ENCODE measurements at places on chromosomes 5 and 9. TPM values are rescaled to one million over a fixed set of nuclear protein-coding genes. Genes with fewer than 3 reads are reported as not detected.

DNA sequence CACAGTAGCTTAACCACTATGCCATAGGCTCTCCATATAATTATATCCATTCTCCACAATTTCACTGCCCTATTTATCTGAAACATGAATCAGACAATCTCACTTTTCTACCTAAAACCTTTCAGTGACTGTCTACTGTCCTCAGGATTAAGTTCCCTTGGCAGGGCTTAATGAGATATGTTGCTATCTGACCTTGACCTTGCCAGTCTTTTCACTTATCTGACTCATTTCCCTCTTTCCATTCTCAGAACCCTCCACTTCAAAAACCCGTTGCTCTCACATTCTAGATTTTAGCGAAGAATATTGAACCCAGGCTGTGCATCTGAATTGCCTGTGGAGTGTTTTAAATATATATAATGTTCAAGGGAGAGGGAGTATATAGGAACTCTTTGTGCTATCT lies 452.1 kb upstream of the MPDZ start:
- no peak for DNase-seq

Gene EPB41L4B
- 0.71 TPM for polyA plus RNA-seq

- DNase-seq = no peak
These were observed 196.7 kb upstream of the HAPLN1 start for GRCh38 chr5:83917261-83917908.

GRCh38 chr9:87887661-87888480 lies 5.2 kb downstream of the SPATA31E1 start:
- no peak for DNase-seq

GRCh38 chr9:32705059-32705458 lies 69.6 kb upstream of the TAF1L start:
- DNase-seq = no peak

DNA sequence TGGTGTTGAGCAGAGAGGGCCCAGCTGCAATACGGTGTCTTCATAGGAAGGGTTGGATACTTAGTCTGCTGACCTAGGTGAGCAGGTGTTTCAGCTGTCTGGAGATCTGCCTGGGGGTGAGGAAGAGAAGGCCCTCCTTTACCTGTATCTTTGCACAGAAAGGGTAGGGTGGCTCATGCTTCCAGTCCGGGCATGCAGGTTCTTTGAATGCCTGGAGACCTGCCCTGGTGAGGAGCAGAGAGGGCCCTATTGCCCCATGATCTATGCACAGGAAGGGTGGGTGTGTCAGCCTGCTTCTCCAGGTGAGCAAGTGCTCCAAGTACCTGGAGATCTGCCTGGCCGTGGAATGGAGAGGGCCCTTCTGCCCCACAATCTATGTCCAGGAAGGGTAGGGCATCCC lies 63.0 kb downstream of the FER start:
- no peak for DNase-seq

DNA sequence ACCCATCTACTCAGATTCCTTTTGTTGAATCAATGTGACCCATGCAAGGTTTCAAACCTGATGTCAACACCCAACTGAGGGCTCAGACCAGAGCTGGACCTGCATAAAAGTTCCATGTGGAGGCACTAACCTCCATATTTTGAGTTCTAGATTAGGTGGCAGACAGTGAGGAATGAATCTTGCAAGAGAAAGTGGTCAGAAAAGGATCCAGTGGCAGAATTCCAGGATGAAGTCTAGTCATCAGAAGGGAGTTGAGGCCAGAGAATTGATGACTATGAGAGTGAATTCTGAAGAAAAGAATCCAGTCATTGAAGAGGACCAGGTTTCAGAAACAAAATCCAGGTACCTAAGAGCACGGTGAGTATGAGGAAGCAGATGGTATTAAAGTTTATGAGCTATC lies 205.1 kb upstream of the RGMB start:
- DNase-seq = no peak

- no peak for DNase-seq
These were observed 1.1 kb upstream of the PTPN3 start for GRCh38 chr9:109499093-109499630.

Gene SLC25A48
- polyA plus RNA-seq = 8.7 TPM

DNA sequence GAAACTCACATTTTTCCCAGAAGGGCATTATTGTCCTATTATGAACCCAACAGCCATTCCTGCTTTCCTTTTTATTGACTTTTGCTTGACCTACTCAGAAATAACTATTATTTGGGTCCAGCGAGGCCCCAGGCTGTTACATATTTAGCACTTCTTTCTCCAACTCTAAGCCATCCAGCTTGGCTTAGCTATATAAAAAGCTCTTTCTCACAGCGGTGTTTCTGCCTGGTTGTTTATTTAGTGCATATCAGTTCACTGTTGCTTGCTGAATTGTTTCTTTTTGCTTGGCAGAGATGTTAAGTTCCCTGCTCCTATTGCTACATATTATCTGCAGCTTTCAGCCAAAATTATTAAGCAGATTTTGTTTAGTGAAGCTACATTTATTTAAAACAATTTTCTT lies 1156.8 kb upstream of the SEMA6A start:
- DNase-seq = no peak

- peak; percentile 37 for DNase-seq
These were observed 269.4 kb downstream of the CWC27 start for GRCh38 chr5:65037831-65038815.

- DNase-seq = no peak
These were observed 1.6 kb downstream of the DEPDC1B start for GRCh38 chr5:60698336-60698735.

Data from heart left ventricle (tissue), 16 donors.